Adipocyte (in vitro differentiated cells): ENCODE measurements at places on chromosomes 5 and 9.
A peak's percentile ranks its signal among the peaks of the same experiment; 100 is the strongest.

DNA sequence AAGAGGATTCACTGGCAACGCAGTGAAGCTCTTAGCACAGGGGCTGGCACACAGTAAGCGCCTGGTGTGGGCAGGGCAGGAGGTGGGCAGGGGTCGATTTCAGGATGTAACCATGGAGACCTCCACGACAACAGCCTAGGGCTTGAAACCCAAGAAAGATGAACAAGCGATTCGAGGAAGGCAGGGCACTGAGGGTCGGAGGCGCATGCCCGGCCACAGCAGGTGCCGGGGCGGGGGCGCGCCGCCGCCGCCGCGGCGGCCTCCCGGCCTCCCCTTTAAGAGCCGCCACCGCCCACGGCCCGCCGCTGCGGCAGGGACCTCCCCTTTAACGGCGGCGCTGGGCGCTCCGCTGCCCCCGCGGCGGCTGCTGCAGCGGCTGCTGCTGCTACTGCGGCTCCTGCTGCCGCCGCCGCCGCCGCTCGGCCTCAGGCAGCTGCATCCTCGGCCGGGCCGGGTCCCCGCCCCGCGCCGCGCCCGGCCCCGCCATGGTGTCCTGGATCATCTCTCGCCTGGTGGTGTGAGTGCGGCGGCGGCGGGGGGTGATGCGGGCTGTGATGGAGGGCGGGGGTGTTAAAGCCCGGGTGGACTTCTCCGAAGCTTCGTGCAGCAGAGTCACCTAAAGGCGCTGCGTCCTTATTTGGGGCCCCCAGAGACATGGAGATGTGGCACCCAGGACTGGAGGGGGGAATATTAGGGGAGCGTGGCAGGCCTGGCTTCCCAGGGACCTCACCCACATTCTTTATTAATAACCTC is at the start of gene REEP2:
Gene REEP2, plus strand, starts transcription at position 334 of the 753 bp plus-strand sequence. Its CDS starts 152 bp downstream, at position 486.
- DNase-seq = peak; percentile 78

DNA sequence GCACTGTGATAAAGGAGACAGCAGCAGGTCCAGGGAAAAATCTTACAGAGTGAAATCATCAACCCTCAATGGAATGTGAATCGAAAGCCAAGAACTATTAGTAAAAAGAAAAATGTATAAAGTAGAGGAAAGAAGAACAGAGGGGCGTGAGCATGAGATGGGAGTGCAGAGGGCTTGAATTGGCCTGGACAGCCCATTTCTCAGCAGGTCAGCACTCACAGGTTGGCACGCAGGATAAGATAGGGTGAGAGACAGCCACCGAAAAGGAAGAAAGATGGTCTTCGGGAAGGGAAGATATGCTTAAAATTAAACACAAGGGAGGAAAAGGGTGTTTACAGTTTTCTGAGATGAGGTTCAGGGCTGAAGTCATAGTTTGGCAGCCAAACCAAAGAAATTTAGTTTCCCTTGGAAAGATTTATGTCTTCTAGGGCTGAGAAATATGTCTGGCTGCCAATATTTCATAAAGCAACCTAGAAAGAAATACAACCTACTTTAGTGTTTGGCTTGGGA is 524.7 kb downstream of the SPATA31D1 start:
- DNase-seq = peak; percentile 14

DNA sequence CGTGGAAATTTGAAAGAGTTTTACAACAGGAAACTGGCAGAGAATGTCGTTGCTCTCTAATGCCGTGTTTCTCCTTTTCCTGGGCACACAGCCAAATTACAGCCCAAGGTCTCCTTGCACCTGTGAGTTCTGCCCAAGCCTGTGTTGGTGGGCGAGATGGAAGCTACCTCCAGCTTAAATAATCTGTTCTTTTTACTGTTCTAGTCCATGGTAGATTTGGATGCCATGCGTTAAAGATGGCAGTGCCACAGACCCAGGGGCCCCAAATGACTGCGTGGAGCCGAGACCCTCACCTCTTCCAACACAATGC is 92.6 kb upstream of the IRX4 start:
- DNase-seq = no peak

DNA sequence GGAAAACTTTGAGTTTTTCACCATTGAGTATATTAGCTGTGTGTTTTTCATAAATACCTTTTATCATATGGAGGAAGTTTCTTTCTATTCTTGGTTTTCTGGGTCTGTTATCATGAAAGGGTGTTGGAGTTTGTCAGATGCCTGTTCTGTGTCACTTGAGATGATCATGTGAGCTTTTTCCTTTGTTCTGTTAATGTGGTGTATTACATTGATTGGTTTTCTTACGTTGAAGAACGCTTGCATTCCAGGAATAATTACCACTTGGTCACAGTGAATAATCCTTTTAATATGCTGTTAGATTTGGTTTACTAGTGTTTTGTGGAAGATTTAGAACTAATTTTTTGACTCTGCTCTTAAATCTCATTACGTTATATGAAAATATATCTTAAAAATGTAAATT is 7.8 kb downstream of the PLEKHG4B start:
- DNase-seq = no peak

- no peak for DNase-seq
Measured at GRCh38 chr9:137647096-137647714, 28.4 kb downstream of the EHMT1 start.

DNA sequence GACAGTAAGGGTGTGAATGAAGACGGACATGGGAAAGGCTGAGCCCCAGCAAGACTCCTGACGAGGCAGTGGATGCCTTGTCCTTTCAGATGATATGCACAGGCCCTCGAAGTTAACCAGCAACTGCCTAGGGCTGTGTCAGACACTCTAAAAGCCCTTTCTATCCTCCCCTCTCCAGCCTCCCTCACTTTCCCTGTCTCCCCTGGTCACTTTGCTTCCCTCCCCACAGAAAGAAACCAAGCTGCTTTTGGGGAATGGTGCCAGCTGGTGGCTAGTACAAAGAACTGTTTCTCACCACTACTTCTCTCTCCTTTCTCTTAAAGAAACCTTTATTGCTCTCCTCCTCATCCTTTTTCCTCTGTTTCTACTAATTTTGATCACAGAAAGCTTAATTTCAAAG is 21.4 kb downstream of the LHFPL2 start:
- DNase-seq = peak; percentile 43

DNA sequence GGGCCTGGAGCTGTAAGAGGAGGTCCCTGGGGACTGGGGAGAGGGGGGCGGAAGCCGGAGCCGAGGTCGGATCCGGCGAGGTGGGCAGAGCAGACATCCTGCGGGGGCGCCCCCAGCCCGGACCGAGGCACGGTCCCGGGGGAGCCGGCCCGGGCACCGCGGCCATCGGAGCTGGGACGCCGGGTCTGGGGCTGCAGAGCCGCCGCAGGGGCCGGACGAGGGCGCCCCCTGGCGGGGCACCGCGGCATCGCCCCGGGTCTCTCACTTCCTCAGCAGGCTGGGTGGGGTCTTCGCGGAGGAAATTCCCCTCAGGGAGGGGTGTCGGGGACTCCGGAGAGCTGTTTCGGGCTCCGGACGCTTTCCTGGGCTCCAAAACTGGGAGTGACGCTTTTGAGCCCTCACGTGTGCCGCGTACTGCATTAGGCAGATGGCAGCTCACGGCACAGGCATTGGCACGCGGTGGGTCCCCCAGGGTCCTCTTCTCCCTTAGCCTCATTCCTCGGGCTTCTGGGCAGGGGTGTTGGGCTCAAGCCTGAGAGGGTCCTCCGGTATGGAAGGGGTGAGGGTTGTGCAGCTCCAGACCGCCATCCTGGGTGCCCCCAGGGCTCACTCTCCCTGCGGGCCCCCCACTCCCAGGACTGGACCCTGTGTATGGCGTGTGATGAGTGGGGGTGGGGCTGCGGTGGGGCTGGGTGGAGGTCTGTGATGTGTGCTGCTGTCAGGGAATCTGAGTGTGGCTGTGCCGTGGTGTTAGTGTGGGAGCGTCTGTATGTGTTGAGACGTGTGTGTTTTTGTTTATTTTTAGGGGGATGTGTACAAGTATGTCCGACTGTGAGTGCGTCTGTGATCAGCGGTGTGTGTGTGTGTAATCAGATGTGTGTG is 29.6 kb downstream of the LHX2 start:
- DNase-seq = peak; percentile 56

DNA sequence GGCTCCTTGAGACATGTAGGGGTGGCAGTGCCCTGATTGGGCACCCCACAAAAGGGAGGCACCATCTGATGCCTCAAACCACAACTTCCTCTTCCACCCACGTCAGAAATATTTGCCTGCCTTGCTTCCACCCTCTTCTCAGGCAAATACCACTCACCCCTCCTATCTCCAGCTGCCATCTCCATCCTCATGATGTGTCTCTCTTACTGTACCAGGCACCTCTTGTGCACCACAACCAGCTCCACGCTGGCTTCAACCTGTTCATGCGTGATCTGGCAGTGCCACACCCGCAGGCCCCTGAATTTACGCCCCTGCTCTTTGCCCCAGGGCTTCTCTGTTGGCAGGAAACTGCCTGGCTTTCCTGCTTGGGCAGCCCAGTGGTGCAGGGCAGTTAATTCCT is 87.8 kb upstream of the HSPA9 start:
- DNase-seq = no peak
